ENCODE measurements at places on chromosomes 7 and 10.

GRCh38 chr7:139726485-139726869 is 51.3 kb downstream of the HIPK2 start:
- no peak for DNase-seq

GRCh38 chr10:123270806-123271205 is 116.6 kb downstream of the BUB3 start:
- DNase-seq, result no peak

DNA sequence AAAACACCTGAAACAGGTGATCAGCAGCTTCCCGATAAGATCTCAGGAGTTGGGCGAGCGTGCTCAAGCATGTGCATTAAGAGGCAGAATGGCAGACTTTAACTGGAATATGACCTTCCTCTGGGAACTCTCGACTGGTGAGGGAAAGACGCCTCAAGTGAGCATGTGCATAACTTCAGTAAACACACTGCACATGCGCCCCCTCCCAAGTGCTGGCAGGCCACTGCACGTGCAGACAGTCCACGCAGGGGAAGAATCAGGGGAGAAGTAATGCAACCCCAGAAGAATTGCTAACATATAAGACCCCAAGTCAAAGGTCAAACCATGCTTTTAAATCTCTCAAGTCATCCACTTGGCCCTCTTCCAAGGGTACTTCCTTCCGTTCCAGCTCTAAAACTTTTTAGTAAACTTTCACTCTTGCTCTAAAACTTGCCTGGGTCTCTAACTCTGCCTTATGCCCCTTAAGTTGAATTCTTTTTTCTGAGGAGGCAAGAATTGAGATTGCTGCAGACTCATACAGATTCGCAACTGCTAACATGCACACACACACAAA is 541.0 kb downstream of the TNS3 start:
- DNase-seq, result no peak

- DNase-seq, result no peak
These were observed 400.2 kb upstream of the NPVF start for GRCh38 chr7:25628446-25628845.

DNA sequence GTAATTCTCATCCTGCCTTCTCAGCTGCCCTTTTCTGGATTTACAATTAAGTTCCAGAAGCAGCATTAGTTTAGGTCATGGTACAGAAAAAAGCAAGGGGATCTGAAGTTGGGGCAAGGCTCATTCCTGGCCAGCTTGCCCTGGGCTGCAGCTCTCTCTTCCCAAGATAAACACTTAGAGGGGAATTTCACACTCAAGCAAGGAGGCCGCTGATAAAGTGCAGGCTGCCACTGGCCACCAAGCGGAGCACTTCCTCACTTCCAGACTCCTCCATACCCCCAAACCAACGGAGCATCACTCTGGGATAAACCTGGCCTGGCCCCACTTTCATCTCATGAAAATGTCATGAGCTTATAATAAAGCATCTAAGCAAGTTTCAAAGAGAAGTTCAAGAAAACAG is 445.5 kb upstream of the MKI67 start:
- DNase-seq, result no peak

DNA sequence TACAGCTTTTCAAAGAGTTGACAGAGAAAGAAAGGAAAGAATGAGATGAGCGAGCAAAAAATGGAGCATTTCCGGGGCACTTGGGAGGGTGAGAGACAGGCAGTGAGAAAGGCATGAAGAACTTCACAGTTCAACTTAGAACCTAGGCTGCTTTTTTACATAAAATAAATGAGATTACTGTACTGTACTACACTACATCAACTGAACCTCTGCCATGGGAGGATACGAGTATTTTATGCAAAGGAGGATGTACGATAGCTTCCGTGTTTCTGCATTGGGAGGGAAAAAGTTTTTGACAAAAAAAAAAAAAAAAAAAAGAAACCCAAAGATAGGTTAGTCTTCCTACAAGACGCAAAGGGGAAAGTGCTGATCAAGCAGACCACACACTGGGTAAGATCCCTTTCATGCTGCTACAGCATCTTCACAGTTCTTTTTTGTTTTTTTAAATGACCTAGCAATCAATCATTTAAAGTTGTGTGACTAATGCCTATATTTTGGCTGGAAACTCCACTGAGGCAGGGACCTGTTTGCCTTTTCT is 88.0 kb downstream of the RAPGEF5 start:
- no peak for DNase-seq

GRCh38 chr7:144725070-144725469 is 110.8 kb downstream of the TPK1 start:
- no peak for DNase-seq

GRCh38 chr10:103710490-103710889 is 144.9 kb downstream of the SH3PXD2A start:
- DNase-seq, result no peak

GRCh38 chr10:76695069-76695468 is 942.5 kb downstream of the KCNMA1 start:
- DNase-seq, result no peak

DNA sequence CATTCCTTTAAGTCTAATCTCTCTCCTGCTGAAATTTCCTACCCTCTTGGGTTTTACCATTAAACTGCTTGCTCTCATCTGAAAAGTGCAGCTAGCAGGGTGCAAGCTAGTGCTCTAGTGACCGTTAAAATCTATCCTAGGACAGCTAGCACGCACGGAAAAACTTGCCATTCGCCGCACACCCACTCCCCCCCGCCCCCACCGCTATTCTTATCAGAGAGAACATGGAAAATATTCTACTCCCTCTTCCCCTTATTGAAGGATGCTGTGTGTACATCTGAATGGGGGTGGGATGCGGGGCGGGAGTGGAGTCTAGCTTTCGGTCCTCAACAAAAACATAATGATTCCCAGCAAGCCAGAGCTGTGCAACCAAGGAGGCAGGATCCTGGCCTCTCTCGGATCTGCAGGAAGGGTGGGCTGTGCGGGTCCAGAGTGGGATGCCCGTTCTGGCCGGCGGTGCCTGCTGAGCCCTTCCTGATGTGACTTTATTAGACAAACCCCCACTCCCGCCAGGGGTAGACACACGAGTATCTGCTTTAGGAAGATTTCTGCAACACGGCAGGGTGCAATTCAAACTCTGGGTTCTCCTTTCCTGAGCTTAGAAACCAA is 1.1 kb upstream of the ADRA2A start:
- DNase-seq, result no peak

GRCh38 chr10:15436696-15437095 is 65.6 kb upstream of the FAM171A1 start:
- DNase-seq, result no peak

GRCh38 chr7:90465816-90466215 is 3.6 kb upstream of the PTTG1IP2 start:
- no peak for DNase-seq

GRCh38 chr7:31094271-31094670 is 42.2 kb downstream of the ADCYAP1R1 start:
- DNase-seq, result no peak

DNA sequence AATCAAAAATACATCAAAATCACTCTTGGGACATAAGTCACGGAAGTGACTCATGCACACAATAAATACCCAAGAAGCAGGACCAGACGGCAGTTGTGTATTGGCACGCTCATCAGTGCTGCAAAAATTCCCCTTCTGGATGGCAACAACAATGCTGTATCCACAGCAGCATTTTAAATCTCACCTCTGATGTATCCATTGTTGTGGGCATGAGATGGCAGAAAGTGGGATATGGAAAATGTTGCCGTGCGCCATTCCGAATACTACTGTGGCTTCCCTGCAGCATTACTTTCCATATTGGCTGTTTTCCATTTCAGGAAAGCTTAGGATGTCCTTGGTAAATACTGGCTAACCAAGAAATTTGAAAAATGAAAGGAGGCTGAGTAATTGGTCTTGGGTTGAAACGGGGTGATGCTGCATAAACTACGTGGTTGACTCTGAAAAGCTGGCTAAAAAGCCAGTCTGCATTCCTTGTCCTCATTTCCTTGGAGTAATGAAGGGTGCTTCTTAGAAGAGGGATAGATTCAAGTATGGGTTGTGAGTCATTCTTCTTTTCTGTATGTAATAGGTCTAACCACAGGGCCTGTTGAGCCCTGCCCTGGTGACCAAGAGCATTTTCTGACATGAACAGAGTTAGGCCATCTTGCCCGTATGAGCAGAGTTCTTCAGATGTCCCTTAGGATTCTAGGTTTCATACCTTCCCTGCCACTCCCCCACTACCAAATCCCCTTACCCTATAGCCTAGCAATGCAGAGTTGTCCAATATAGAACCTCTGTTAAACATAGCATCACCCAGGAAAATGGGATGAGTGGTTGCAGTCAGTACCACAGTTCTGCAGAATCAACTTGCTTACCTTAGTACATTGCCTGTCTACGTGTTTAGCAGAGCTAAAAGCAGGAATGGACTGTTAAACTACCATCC is 36.3 kb upstream of the TOMM7 start:
- no peak for DNase-seq

- DNase-seq, result no peak
These were observed 227.8 kb downstream of the DNAJB6 start for GRCh38 chr7:157564517-157565177.

GRCh38 chr10:46218921-46219320 is 67.9 kb upstream of the ANTXRL start:
- DNase-seq, result no peak

- no peak for DNase-seq
These were observed 717.6 kb downstream of the SORCS1 start for GRCh38 chr10:106446920-106447319.

- no peak for DNase-seq
These were observed 11.4 kb downstream of the ELN start for GRCh38 chr7:74039337-74039736.

- DNase-seq, result no peak
These were observed 32.7 kb upstream of the BAMBI start for GRCh38 chr10:28644647-28645046.

- DNase-seq, result peak; percentile 60
These were observed at the start of the genes MDH2 and STYXL1 for GRCh38 chr7:76047811-76048667. MDH2 (plus strand) TSS chr7:76048106; CDS start chr7:76048161, 55 bp downstream. STYXL1 (minus strand) TSS chr7:76048000; CDS start chr7:76030523, 17,477 bp downstream.

DNA sequence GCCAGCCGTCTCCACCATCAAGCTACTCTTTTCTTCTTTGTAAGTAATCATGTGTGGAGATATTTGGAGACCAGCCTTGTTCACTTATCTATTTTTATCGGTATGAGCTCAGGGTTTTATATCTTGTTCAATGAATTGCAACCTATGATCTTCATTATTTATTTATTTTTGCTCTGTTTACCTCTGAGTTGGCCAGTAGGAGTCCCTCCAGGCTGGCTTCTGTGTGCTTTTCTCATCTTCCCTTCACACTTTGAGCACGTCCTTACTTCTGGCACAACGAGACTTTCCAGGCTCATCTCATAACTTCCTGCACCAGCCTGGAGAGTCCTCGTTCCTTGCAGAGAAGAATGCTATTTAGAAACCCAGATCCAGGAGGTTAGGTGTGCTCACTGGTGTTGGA is 375.8 kb upstream of the PODXL start:
- DNase-seq, result no peak

GRCh38 chr7:104388222-104388621 is 59.8 kb downstream of the LHFPL3 start:
- no peak for DNase-seq

DNA sequence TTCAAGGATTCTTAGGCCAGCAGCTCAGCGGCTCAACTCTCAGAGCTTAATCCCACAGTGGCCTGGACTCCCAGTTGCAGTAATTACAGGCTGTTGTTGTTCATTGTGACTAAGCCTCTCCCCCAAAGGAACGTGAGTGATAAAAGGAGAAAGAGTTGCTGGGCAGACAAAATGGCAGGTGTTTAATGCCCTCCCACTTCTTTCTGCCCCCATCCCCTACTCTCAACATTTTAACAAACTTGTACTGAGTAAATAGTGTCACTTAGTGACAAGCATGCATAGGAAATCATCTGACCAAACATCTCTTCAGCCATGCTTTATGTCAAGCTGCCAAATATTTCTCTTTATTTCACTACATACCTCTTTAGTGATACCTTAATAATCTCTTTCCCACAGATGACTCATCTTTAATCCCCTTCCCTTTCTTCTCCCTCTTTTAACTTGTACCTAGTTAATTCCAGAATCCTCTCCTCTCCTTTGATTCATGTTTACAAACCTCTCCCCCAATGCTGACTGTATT is 12.4 kb upstream of the MTERF1 start:
- no peak for DNase-seq

- DNase-seq, result no peak
These were observed 2.3 kb downstream of the FBXO24 start for GRCh38 chr7:100588438-100588837.

- no peak for DNase-seq
These were observed 11.3 kb downstream of the KCNIP2 start for GRCh38 chr10:101832325-101832771.

DNA sequence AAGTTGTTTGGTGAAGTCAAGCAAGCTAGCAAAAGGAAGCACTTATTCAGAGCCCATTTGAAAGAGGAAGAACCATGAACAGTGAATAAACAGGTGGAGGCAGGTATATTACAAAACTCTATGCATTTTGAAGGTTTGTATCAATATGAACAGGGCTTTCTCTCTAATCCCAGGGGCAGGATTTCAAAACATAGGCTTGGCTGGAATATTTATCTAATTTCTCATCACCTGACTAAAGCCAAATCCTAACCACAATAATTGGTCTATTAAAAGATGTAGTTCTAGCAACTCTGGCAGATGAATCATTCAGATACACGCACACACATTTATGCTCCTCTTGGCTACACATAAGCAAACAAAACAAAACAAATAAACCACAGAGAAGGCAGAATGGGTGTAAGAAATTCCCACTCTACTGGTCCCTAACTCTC is 554.4 kb downstream of the INHBA start:
- DNase-seq, result no peak

GRCh38 chr10:98361131-98362025 is 53.6 kb downstream of the PYROXD2 start:
- no peak for DNase-seq

- no peak for DNase-seq
These were observed 1506.2 kb upstream of the LRRTM3 start for GRCh38 chr10:65419629-65420028.

DNA sequence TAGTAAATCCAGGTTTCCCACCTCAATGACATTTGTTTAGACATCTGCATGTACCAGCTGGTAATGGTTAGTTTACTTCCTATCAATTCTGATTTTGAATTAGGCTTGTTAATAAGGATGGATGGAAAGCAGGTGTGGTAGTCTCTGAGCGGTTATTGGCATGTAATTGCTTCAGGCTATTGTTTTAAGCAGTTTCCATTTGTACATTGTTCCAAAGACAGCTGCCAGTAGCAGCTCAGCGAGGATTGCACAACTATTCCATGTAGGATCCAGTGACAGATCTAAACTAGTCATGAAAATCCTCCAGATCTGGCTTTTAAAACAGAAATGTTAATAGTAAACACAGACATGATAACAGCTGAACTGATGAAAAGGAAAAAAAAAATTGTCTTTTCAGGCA is 436.0 kb upstream of the ADARB2 start:
- DNase-seq, result no peak

Data from stimulated activated CD8-positive, alpha-beta memory T cell treated with anti-CD3 and anti-CD28 coated beads, Interleukin-4, amount 100 ng/mL, for 4 hours (primary cell).